ENCODE measurements at places on chromosomes 5 and 9.
A peak's percentile ranks its signal among the peaks of the same experiment; 100 is the strongest.

DNA sequence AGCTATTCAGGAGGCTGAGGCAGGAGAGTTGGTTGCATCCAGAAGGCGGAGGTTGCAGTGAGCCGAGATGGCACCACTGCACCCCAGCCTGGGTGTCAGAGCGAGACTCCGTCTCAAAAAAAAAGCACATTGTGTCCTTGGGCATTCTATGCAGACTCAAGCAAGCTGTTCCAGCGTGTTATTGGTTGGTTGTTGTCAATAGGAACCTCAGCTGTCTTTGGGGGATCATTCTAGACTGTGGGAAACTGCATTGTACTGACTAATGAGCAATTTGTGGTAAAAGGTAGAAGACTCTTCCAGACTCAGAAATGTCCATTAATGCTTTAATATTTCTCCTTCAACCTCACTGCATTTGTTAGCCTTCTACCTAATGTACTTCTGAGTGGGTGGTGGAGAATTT, 379.5 kb upstream of the GRAMD2B start:
- peak; percentile 63 for DNase-seq

DNA sequence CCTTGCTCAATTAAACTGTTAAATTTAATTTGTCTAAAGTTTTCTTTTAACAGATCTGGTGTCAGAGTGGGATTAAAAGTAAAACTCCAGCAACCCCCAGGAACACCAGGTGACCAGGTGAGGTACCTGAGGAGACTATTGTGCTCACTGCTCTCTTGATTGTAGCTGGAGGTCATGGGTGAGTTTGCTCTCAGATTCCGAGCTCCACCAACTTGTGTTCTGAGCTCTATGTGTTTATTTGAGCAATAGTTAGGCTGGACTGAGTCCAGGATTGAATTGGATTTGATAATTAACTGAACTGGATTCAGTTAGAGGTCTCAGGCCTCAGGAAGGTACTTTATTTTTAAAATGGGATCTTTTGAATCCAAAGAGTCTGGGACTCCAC, 17.9 kb upstream of the SCGB3A2 start:
- DNase-seq: no peak

DNA sequence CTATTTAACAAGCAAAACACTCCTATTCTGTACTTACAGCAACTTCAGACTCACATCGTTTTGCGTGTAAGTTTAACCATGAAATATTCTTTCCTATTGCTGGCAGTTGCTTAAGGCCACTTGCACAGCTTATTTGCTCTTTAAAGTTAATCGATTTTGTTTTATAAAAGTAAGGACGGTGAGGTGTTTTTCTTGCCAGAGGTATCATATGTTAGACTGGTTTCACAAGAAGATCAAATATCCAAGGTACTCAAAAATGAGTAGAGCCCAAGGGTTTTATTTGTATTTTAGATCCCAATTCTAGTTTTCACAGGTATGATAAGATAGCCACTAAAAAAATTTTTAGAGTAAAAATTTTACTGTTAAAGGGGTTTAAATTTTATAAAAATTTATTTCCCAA, 16.2 kb downstream of the CLINT1 start:
- DNase-seq: no peak

DNA sequence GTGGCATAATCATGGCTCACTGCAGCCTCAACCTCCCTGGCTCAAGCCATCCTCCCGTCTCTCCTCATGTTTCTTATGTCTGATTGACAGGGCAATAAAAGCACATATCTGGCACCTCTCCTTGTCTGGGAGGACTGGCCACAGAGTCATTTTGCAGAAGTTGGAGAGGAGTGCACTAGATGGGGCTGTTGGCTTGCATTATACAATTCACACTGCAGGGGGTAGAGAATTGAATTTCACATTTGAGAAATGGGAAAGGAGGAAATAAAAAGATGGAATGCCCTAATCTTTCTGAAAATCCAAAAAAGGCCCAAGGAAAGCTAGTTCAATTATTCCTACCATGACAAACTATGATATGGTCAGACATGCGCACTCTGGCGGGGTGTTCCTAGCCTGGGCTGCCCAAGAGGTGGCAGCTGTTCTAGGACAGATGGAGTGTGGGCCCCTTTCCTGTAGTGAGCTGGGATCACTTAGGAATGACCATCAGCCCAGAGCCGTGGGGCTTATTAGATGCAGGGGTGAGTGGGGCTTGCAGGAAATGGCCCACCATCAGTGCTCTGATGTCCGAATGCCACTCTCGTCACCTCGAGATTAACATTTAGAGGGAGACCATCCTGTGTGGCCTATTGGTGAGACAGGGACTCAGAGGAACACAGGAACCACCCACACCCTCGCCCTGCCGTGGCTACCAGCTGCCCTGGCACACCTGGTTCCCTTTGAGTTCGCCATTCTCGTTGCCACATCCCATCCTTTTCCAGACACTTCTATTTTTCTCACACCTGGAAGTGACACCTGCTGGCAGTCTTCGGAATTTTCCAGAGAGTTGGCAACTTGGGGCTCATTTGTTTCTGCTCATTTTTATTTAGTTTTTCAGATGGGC, 21.8 kb upstream of the ANKRD18A start:
- DNase-seq: peak; percentile 79

GRCh38 chr9:125332527-125332926, 70.9 kb downstream of the GAPVD1 start:
- no peak for DNase-seq

GRCh38 chr5:96016216-96016615, 54.6 kb upstream of the ELL2 start:
- DNase-seq: no peak
